ENCODE measurements at places on chromosomes 16 and 17.

GRCh38 chr17:31609331-31609730 lies 217.9 kb downstream of the RAB11FIP4 start:
- DNase-seq = no peak

GRCh38 chr17:11712456-11712855 lies 114.2 kb downstream of the DNAH9 start:
- no peak for DNase-seq

DNA sequence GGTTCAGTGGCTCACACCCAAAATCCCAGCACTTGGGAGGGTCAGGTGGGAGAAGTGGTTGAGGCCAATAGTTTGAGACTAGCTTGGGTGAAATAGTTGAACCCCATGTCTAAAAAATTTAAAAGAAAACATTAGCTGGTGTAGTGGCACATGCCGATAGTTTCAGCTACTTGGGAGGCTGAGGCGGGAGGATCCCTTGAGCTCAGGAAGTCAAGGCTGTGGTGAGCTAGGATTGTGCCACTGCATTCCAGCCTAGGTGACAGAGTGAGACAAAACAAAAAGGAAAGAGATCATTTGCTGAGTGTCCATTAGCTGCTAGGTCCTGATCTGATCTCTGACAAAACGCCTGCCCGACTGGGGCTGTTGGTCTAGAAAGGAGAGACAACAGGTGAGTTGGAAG lies 14.1 kb upstream of the DBNDD1 start:
- no peak for DNase-seq

GRCh38 chr17:76740329-76741118 lies 2.6 kb downstream of the MFSD11 start:
- no peak for DNase-seq

DNA sequence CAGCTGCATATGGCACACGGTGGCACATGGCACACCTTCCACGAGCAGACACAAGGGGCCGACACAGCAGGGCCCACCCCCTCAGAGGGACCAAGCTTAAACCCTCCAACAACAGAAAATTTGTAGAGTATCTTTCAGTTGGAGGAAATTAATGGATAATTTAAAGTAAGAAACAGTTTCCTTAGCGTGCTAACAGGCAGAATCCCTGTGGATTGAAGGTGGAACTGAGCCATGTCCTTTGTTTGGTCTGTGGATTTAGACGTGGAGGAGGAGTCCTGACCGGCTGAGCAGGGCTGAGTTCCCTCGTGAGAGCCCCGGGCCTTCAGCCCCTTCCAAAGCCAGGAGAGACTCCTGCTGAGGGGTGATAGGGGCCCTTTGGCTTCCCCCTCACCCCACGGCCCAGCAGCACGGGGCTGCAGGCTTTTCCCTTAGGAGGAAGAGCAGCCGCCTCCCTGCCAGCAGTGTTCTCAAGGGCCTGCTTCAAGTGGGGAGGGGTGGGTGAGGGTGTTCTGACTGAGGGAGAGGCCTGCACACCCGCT lies 1.4 kb upstream of the CYB561 start:
- no peak for DNase-seq

DNA sequence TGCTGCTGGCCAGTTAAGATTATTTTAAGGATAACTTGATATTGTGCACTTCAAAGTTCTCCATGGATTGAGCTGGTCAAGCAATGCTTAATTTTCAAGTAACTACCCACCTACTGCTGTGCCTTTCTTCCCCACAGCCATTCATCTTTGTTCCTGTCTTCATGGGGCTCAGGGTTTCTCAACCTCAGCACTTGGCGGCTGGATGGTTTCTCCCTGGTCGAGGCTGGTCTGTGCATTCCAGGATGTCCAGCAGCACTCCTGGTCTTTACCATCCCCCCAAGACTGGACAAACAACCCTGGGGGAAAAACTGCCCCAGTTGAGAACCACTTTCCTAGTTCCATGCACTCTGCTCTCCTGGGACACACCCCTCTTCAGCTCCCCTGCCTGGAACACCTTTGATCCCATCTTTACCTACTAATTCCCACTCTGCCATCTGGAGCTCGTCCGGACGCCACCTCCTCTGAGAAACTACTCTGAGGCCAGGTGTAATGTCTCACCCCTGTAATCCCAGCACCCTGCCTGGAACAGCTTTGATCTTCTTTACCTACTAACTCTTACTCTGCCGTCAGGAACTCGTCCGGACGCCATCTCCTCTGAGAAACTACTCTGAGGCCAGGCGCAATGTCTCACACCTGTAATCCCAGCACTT lies 81.5 kb downstream of the NXN start:
- DNase-seq = no peak

DNA sequence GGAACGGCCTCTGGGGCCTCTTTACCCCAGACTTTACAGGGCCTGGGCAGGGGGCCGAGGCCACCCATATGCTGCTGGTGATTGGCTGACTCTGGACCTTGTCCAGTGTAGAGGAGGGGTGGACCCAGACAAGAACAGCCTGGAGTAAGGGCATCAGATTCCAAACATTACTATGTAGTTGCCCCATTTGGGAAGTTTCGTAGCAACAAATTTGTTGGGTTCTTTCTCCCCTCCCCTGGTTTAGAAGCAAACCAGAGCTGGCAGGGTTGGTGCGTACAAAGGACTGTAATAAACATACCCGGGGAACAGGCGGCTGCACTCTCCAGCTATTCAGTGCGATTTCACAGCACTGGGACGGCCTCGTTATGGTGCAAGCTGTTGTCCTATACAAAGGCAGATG lies 145.5 kb downstream of the NTN1 start:
- DNase-seq = no peak

- peak; percentile 44 for DNase-seq
These were observed 27.6 kb downstream of the ELAC2 start for GRCh38 chr17:12990041-12990808.

GRCh38 chr16:87702325-87702811 lies 63.4 kb downstream of the KLHDC4 start:
- peak; percentile 72 for DNase-seq

- peak; percentile 60 for DNase-seq
These were observed 365.7 kb downstream of the SEC14L1 start for GRCh38 chr17:77506371-77506991.

DNA sequence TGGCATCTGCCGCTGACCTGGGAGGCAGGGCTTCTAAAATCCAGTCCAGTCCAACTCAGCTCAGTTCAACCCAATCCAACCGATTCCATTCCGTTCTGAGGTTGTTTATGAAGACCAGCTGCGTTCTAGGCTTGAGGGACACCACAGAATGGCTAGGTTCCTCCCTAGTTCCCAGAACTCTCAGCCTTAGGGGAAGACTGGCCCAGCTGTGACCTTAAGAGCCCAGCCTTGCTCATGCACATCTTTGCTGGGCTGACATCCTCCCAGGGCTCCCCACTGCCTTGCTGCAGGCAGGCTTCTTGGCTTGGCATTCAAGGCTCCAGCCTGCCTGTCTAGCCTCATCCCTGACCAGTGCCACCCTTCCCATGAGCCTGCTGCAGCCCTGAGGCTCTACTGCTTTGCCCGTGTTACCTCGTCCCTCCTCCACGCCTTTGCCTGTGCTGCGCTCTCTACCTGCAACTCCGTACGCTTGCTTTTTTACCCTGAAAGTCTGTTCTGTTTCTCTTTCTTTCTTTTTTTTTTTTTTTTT lies 7.9 kb downstream of the SLC12A3 start:
- DNase-seq = no peak

- no peak for DNase-seq
These were observed 885.9 kb downstream of the CDH8 start for GRCh38 chr16:61150351-61150750.

DNA sequence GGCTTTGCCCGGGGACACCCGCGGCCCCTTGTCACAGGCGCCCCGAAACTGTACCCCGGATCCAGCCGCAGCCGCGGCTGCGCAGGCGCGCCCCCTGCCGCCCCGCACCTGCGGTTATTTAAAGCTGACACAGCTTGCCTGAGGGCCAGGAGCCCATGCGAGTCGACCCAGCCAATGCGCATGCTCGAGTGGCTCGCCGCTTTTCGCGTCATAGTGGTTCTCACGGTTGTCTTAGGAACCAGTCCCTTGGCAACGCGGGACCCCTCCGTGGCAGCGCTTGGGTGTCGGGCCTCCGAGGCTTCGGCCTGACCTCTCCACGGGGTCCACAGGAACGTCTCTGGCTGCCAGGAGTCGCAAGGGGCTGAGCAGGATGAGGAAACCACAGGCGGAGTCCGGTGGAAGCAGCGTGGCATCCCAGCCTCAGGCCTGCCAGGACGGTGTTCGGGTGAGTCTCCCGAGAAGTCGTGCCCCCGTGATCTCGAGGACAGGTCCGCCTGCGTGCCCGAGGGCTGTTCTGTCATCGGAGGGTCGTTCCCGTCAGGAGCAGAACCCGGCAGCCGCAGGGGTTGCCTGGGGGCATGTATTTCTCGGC lies 716.9 kb downstream of the KCNJ18 start:
- DNase-seq = peak; percentile 58

DNA sequence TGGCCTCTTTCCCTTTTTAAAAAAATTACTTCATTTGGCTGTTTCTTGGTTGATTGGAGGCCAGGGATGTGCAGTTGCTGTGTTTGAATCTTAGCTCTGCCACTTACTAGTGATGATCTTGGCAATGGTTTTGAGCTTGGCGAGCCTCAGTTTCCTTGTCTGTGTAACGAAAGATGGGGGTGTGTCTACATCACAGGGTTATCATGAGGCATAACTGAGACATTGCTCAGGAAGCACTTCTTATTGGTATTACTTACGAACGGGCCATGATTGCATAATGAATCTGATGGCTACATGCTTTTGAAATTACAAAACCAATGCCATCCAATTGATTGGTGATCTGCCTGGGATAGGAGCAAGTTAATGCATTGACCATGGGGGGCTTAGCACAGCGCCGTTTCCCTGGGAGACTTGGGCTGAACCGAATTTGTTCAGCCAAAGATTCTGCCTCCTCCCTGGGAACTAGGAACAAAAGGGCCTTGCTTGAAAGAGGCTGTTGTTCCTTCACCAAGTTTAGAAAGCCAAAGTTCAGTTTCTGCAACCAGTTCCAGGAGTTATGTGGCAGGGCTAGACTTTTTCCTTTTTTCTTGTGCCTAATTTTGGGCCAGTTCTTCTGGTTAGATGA lies 21.9 kb downstream of the CMIP start:
- DNase-seq = no peak

- peak; percentile 91 for DNase-seq
These were observed 8.5 kb upstream of the ICAM2 start for GRCh38 chr17:64028874-64029464.

GRCh38 chr17:59373882-59374495 lies 42.5 kb downstream of the YPEL2 start:
- DNase-seq = peak; percentile 51

DNA sequence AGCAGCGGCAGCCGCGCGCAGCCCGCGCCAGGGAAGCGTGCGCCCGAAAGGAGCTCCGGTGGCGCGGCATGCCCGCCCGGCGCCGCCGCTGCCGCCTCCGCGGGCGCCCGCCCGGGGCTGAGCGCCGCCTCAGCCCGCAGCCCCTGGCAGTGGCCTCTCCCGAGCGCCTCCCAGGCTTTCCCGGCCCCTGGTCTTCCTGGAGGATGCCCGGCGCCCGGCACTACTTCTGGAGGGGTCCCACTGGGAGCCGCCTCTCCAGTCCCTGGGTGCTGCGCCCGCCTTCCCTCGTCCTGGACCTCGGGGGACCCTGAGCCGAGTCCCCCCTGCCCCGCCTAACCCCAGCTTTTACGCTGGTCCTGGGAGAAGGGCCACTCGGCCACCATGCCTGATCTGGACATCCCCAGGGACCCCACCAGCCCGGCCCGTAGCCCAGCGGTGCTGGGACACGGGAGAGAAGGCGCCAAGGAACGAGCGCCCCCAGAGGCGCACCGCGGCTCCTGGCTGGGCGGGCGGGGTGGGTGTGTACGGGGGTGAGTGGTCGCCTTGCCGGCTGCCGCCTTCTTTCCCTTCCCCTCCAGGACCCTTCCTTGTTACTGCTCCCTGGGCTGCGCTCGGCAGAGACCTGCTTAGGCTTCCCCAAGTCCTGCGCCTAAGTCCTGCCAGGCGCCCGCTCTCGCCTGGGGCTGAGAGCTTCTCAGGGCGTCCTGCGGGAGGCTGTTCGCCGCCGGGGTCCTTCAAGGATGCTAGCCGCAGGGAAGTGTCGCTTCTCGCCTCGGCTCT lies 704 bp downstream of the ASIC2 start:
- DNase-seq = no peak

Data from activated effector memory CD4-positive, alpha-beta T cell treated with anti-CD3 and anti-CD28 coated beads, Interleukin-2, amount 50 U/mL, for 16 hours (primary cell).